Activated CD8-positive, alpha-beta memory T cell treated with anti-CD3 and anti-CD28 coated beads, Interleukin-2, amount 10 ng/mL, durations not matched to agents 7 days and 5 days (primary cell): ENCODE measurements at places on chromosomes 7 and 10.

DNA sequence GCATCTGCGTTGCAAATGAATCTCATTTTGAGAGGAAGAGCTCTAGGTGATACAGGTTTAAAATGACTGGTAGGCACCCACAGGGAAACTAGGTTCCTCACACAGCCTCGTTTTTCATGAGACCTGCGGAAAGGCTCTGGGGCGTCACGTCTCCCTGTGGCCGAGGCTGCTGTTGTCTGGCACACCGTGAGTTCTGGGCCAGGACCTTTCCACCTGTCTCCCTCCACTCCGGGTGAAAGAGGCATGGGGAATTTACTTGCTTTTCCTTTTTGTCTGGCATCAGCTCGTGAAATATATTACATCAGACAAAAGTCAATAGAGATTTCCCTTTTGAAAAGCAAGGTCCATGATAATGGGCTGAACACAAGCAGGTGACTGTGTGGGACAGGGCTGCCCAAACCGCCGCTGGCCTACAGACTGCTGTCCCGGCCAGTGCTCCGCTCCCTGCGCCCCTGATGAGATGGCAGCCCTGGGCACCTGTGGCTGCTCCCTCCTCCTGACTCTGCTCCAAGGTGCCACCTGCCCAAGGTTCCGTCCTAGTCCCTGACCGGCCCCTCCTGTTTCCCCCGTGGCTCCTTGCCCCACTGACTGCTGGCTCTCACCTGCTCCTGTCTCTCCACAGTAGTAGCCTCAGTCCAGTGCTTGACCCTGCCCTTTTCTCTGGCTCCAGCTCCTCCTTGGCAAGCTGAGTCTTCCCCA is 109.6 kb downstream of the NKX6-2 start:
- H3K4me3 ChIP-seq = no peak overlapping the region
- no peaks in the 10 kb centered on the region for H3K4me1 ChIP-seq
- H3K36me3 ChIP-seq = no peaks in the 10 kb centered on the region
- no peaks in the 10 kb centered on the region for H3K27me3 ChIP-seq
- no peak for DNase-seq

DNA sequence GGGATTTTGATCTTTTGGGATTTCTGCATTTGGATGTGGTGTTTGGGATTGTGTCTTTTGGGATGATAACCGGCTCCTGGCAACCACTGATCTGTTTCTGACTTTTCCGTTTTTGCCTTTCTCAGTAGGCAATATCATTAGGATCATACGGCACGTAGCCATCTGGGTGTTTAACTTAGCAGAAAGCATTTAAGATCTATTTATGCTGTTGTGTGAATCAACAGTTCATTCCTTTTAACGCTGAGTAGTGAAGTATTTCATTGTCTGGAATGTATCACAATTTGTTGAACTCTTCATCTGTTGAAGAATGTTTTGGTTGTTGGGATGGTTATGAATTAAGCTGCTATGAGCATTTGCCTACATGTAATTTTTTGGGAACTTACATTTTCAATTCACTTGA is 459.6 kb downstream of the SDK1 start:
- no peak overlapping the region for H3K4me3 ChIP-seq
- H3K27ac ChIP-seq = no peak overlapping the region
- no peaks in the 10 kb centered on the region for H3K36me3 ChIP-seq
- H3K4me1 ChIP-seq = no peaks in the 10 kb centered on the region
- H3K27me3 ChIP-seq = peaks cover 4% of the 10 kb centered on the region

DNA sequence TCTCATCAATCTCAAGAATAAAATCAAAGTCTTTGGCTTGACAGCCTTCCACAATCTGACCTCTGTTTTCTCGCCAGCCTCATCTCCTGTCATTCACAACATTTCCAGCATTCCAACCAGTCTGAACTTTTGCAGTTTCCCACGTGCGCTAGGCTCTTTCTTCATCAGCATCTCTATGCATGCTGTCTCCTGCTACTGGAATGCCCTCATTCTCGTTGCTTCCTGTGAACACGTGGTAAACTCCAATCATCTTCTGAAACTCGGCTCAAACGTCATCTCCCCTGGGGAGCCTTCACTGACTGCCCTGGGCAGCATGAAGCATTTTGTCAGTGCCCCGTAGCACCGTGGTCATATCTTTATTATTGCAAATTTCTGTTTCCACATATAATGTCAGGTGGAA is 12.2 kb upstream of the RSBN1L start:
- no peak overlapping the region for H3K27ac ChIP-seq
- no peak for DNase-seq
- H3K27me3 ChIP-seq = no peaks in the 10 kb centered on the region
- H3K4me1 ChIP-seq = peaks cover 21% of the 10 kb centered on the region

DNA sequence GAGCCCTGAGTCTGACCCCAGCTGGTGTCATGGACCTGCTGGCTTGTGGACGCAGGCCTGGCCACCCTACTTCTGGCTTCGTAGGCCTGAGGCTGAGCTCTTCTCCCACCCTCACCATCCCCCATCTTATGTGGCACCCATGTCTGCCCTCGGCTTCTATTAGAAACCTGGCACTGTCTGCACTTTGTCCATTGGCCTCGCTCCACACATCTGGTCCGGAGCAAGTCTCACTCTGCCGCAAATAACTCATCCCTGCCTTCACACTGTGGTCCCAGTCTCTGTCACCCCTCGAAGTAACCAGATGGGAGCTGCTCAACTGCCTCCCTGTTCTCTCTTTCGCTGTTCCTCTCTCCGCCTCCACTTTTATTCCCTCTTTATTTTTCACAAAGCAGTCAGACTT is 78.6 kb downstream of the TRRAP start:
- no peaks in the 10 kb centered on the region for H3K27me3 ChIP-seq
- H3K4me3 ChIP-seq = no peak overlapping the region
- DNase-seq = no peak
- H3K27ac ChIP-seq = no peak overlapping the region
